ENCODE measurements at places on chromosomes 1 and 21.

- peak; percentile 2 for DNase-seq
Measured at GRCh38 chr1:228017356-228018124, 10.7 kb downstream of the WNT3A start.

DNA sequence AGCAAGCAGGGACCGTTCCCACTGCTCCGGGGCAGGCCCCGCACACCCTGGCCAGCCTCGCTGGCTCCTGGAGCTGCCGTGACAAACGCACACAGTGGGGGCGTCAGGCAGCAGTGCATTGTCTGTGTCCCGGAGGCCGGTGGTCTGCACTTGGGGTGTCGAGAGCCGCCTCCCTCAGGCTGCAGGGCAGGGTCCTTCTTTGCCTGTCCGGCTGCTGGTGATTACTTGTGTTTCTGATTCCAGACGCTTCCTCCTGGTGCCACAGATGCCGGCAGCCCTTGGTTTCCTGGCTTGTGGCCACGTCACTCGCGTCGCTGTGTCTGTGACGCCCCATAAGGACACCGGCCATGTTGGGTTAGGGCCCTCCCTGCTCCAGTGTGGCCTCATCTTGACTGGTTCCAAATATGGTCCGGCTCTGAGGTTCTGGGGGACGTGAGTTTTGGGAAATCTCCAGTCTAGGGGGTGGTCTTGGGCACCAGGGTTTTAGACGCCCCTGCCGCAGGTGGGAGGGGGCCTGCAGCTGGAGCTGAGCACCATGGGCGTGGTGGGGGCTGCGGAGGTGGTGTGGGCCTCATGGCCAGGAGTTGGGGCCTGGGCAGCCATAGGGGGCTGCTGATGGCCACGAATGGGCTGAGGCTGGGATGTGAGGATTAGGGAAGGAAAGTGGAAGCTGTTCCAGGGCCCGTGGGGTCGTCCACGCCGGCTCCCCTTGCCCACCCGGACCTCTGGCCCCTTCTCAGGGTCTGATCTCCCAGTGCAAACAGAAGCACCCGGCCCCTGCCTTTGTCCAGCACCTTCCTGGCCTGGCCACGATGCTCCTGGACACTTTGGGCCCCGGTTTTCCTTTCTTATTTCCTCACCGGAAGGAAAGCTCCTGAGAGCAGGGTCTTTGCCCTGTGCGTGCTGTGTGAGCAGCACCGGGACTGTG lies 41.0 kb downstream of the SLX9 start:
- no peak for DNase-seq

- peak; percentile 35 for DNase-seq
Measured at GRCh38 chr1:204435381-204435831, 23.8 kb upstream of the PPP1R15B start.

DNA sequence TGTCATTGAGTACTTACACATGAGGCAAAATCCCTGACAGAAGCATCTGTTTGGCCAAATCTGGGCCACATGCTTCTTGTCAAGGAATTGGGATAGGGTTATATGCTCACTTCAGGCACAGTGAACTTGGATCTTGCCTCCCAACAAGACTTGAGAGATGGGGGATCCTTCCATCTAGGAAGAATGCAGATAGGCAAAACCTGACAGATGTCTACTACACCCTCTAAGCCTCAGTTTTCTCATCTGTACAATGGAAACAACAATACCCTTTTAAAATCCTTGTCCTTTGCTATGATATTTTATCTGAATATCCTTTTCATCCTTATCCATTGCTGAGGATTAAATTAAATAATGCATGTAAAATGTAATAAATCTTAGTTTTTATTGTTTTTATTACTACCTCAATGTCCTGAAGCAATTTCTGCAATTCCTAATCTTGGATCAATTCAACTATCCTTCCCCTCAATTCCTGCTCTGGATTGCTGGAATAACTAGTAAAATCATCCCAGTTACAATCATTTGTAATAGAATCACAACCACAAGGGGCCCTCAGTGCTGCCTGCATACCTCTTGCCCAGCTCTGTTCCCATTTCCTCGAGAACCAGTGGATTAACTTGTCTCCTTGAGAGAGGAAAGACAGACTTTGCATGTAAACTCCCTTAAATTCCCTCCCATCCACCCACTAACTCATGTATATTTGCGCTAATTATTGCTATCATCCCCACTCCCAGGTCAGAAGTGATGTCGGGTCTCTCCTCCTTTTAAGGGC lies 8.1 kb upstream of the XPR1 start:
- peak; percentile 44 for DNase-seq

DNA sequence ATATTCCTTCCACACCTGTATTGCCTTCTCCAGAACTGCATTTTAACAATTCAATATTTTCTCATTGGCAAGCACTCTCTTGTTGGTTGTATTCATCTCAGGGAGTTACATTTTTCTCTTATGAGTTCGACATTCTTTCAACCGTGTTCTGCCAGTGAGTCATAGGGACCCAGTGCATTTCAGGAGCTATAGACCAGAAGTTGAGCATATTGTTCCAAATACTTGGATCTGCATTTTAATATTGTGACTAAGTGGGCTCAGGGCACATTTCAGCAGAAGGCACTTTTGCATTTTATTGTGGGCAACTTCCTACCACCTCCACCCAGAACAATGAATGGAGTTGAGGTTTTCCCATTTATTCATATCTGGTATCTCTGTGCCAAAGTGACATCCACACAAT lies 132.8 kb downstream of the TNFSF18 start:
- DNase-seq, result peak; percentile 89

GRCh38 chr1:182317611-182318161 lies 73.9 kb downstream of the GLUL start:
- no peak for DNase-seq

- no peak for DNase-seq
Measured at GRCh38 chr1:110690709-110691365, 16.1 kb upstream of the KCNA3 start.

GRCh38 chr1:10682108-10682445 lies 114.4 kb downstream of the CASZ1 start:
- no peak for DNase-seq

GRCh38 chr1:229844675-229845074 lies 218.6 kb downstream of the URB2 start:
- no peak for DNase-seq

- DNase-seq, result no peak
Measured at GRCh38 chr1:9537863-9538668, 1.2 kb upstream of the SLC25A33 start.

GRCh38 chr1:181073638-181074037 lies 14.9 kb upstream of the IER5 start:
- peak; percentile 48 for DNase-seq

All from AG20443 (cell line).